ENCODE measurements at places on chromosomes 2 and 18.

- no peak for DNase-seq
Measured at GRCh38 chr2:174563530-174564282, 33.9 kb downstream of the WIPF1 start.

DNA sequence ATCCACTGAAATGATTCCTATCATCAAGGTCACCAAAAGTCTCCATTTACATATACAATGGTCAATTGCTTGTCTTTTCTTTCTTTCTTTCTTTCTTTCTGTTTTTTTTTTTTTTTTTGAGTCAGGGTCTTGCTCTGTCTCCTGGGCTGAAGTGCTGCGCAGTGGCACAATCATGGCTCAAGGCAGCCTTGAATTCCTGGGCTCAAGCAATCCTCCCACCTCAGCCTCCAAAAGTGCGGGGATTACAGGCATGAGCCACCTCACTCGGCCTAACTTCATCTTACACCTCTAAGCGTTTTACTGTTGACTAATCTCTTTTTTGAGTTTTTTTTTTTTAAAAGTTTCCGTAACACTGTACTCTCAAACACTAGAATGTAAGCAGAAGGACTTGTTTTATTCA lies 867 bp downstream of the SF3B6 start:
- no peak for DNase-seq

GRCh38 chr2:46350029-46350689 lies 53.0 kb downstream of the EPAS1 start:
- no peak for DNase-seq

DNA sequence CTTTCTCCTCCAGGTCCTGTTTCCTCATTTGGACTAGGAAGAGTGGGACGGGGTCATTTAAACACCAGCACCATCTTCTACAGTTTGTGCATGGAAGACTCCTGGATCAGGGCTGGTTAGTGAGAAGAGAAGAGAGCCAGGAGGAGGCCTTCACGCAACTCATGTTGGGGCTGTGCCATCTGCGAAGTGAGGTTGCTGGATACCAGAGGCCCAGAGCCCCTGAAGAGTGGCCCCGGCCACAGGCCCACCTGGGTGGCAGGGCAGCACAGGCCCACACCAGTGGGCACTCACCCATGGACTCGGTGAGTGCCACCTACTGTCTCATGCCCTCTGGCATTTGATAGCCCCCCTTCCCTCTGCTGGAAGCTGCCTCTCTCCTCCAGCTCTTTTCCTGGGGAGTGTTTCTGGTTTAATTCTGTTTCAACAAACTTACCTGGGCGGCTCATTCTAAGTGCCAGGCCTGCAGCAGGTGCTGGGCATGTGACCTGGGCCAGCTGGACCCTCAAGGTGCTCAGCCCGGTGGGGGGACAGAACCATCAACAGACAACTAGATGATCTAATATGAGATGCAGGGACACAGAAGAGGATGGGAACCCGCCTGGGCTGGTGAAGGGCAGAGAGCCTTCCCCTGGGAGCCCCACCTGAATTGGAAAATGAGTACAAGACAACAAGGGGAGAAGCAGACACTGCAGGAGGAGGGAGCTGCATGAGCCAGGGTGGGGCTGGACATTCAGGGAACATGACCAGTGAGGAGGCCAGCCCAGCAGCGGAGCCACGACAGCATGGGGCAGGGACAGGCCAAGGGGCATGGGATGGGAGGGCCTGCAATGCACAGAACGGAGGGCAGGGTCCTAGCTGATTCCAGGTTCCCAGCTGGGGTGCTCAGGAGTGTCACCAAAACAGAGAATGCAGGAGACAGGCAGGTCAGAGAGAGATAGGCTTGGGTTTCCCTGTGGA lies 70.6 kb downstream of the MARCO start:
- no peak for DNase-seq

DNA sequence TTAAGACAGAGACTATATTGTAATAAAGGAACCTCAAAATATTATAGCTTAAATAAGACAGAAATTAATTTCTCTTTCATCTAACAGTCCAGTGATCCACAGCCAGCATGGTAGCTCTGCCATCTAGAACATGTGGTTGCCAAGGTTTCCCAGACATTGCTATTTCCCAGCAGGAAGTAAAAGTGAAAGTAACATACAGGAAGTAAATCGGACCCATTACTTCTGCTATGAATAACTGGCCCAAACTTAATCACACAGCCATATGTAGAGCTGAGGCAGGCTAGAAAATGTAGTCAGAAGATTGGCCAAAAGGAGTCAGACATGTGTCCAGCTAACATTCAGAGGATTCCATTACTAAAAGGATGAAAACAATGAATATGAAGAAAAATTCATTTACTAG lies 71.0 kb downstream of the NOL4 start:
- DNase-seq: no peak
